Fibroblast of skin of left biceps (primary cell): ENCODE measurements at places on chromosomes 3 and 15.

GRCh38 chr3:150118219-150118618 is 147.5 kb upstream of the PFN2 start:
- no peak for DNase-seq

DNA sequence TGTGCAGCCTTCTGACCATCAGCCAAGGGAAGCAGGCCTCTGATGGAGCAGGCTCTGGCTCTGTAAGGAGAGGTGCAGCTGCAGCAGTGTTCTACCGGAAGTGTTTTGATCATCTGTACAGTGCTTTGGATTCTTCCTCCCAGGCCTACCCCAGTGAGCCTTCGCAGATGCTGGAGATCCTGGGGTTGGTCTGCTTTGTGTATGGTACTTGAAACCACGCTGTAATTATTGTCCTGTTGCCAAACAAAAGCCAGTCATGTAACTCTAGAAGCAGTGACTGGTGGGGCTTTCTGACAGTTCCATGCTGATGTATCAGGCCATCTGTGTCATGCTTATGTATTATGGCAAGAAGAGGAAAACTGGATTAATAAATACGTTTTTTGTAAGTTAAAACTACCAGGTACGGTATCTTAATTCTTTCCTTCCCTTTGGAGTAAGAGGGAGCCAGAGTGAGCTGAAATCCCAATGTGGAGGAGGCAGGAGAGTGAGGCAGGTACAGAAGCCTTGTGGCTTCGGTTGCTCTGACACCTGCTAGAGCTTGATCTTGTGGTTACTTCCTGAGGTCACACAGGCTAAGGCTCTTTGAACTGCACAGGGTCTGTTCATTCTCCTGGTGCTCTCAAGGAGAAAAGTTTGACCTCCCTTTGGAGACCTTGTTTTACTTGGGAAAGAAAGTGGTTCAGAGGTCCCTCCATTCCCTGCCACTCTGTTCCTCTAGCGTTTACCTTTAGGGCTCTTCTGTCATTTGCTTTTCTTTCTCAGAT is 3.7 kb downstream of the TMEM42 start:
- DNase-seq, result no peak

GRCh38 chr3:160747422-160747821 is 8.6 kb upstream of the PPM1L start:
- DNase-seq, result no peak

DNA sequence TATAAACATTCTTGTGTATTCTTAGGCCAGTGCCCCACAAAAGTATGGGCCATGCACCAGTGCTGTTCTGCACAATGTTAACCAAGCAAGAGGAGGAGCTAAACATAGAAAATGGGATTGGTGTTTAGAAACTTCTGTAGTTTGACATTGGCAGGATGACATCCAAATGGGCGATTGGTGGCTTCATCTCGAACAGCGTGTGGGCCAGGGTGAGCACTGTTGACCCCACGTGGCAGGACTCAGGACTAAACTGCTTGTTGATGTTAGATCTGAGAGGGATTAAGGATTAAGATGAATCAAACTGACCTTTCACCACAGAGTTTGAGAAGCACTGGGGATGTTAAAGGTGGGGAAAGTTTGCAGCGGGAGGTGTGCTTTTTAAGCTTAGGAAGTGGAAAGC is 31.9 kb downstream of the ZNF710 start:
- no peak for DNase-seq

GRCh38 chr3:172208586-172209332 is 169.4 kb downstream of the FNDC3B start:
- no peak for DNase-seq

GRCh38 chr3:141629976-141630375 is 108.1 kb upstream of the RNF7 start:
- DNase-seq, result no peak

DNA sequence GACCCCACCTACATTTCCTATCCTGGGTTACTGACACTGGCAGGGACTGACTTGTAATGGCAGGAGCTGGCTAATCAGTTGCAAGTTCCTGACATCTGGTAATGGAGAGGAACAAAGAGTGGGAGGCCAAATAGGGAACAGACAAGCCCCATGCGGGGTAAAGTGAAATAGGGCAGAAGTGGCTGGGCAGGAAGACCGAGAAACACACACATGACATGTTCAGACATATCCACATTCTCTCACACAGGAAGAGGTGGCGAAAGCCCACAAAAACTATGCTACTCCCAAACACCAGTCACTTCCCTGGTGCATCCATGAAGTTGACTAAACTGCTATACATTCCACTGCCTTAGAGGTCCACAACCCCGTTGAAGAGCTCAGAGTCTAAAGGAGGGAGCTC is 394.1 kb upstream of the TBL1XR1 start:
- DNase-seq, result no peak

GRCh38 chr3:190017521-190018288 is 103.0 kb downstream of the P3H2 start:
- DNase-seq, result peak; percentile 62

- DNase-seq, result peak; percentile 94
These were observed 81.8 kb downstream of the WWTR1 start for GRCh38 chr3:149575961-149576564.

DNA sequence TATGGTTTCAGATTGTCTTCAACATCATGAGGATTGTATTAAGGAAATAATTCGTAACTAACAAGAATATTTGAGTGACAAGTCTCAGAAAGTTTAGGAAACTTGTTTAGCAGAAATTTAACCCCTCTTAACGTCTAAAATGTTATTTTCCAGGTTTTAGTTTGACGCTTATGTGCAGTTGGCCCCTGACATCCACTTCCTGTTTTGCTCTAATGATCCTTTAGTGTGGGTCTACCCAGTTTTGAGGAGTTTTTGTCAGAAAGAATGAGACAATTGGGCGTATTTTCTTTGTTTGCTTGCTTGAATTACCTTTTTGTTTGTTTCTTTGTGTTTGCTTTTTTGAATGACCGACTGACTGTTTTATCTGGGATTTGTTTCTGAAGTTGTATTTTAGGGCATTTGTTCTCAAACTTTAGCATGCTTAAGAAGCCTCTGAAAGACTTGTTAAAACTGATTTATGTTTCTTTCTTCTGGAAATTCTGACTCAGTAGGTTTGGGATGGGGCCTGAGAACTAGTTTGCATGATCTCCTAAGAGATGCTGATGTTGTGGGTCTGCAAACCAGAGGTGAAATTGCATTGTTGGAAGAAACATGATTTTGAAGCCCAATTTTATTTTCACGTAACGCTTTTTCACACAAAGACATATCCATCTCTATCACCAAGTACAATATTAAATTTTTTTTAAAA is 20.6 kb downstream of the RBMS3 start:
- no peak for DNase-seq

- DNase-seq, result no peak
These were observed 101.1 kb downstream of the DLG1 start for GRCh38 chr3:197197334-197197733.
